ENCODE measurements at places on chromosomes 12 and 14.

DNA sequence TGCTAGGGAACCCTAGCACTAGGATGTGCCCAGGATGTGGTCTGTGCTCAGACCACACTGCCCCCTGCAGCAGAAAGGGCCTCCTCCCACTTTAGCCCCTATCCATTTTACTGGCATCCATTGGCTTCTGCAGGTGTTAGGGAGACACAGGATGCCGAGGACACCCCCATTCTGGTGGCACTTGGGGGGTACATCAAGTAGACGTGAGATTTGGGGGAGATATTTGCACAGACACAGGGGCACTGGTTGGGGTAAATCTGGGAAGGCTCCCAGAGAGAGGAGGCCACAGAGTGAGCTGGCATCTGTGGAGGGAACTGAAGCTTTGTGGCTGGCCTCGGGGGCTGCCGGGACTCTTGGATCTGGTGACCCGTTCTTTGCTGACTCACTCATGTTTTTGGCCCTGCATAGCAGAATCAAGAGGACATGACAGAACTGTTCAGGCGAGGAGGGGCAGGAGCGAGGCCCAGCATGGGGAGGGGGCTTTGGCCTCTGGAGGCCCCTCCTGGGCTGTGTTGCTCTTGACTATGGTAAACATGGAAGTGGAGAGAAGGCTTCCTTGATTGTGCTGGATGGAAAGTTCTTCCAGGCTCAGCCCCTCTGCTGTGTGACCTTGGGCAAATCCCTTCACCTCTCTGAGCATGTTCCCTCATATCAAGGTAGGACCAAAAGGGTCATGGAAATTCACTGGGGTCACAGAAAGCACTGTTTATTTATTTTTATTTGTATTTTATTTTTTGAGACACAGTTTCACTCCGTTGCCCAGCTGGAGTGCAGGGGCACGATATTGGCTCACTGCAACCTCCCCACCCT is 1.8 kb downstream of the PLBD2 start:
- no peak for DNase-seq

- no peak for DNase-seq
Observed at GRCh38 chr12:120010661-120011230, 21.7 kb downstream of the BICDL1 start.

DNA sequence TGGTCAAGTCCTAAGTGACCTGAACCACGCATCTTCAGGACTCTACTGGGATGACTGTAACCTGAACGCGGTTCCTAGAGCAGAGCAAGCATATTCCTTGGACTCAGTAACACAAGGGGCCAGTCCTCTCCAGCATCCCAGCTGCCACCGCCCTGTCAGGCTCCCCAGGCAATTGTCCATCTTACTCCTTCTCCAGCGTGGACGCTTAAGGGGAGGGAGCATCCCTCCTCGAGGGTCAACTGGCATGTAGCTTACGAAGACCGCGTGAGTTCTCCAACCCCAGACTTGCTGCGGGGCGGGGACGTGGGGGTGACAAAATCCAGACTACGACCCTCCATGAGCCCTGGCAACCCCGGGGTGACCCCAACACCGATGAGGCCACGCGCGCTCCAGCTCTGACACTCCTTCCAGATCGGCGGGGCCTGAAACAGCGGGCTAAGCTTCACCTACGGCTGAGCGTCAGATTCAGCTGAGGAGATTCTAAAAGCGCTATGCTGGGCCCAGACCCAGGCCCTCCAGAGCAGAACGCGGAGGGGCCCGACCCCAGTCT is 846 bp upstream of the MTHFD1 start:
- peak; percentile 29 for DNase-seq

DNA sequence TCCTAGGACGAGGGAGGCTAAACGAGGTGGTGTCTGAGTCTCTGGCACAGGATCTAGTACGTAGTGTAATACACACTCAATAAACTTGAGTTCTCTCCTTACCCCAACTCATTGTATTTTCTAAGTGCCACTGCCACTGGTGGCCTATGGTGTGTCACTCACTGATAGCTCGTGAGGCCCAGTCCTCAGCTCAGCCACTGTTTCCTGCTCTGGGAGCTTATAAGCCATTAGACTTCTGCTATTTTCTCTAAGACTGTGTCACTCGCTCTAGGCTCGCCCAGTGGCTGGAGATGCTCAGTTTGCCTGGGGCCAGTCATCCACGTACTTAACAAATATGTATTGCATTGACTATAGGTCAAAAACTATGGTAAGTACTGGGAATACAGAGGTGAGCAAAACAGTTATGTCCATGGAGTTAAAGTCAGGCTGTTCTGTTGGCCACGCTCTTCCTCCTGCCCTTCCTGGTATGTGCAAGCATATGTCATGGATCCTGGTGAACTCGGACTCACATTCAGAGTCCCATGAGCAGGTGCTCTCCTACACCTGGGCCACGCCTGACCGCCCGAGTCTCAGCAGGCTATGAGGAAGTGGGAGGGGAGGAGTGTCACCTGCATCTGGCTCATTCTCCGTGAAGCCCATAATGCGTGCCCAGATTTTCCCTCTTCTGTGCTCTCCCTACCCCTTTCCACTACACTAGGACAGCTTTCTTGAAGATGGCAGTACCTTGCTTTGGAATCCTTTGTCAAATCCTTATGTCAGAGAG is 41.6 kb downstream of the DEGS2 start:
- no peak for DNase-seq

DNA sequence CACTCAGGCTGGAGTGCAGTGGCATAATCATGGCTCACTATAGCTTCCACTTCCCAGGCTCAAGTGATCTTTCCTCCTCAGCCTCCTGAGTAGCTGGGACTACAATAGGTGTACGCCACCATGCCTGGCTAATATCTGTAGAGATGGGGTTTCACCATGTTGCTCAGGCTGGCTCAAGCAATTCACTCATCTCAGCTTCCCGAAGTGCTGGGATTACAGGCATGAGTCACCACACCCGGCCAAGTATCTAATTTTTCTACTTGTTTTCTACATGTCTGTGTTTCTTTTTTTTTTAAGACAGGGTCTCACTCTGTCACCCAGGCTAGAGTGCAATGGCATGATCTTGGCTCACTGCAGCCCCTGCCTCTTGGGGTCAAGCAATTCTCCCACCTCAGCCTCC is 119.7 kb upstream of the MED13L start:
- DNase-seq = no peak

DNA sequence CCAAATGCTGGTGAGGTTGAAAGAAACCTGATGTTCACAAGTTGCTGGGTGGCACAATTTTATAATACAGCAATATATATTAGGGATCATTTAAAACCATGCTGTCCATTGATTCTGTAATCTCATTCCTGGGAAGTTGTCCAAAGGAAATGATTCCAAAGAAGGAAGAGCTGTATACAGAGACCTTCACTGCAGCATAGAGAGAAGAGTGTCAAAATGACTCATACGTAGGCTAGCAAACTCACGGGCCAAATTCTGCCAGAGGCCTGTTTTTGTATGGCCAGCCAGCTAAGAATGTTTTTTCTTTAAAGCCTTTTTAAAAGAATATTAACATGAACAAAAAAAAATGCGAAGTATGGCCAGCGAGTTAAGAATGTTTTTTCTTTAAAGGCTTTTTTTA is 69.2 kb upstream of the MED13L start:
- DNase-seq = no peak

DNA sequence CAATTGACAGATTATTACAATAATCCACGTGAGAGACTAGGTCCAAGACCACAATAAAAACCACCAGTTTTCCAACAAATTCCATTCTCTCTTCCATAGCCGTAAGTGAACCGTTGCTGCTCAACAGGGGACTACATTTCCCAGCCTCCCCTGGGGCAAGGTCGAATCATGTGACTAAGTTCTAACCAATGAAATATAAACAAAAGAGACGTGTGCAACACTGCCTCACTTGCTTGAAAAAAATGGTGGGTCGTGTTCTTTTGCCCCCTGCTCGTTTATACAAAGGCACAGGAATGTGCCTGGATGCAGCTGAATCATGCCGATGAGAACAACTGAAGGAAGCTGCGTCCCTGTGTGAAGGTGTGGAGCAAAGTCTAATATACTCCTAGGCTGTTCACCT is 51.1 kb downstream of the HSPB8 start:
- no peak for DNase-seq

DNA sequence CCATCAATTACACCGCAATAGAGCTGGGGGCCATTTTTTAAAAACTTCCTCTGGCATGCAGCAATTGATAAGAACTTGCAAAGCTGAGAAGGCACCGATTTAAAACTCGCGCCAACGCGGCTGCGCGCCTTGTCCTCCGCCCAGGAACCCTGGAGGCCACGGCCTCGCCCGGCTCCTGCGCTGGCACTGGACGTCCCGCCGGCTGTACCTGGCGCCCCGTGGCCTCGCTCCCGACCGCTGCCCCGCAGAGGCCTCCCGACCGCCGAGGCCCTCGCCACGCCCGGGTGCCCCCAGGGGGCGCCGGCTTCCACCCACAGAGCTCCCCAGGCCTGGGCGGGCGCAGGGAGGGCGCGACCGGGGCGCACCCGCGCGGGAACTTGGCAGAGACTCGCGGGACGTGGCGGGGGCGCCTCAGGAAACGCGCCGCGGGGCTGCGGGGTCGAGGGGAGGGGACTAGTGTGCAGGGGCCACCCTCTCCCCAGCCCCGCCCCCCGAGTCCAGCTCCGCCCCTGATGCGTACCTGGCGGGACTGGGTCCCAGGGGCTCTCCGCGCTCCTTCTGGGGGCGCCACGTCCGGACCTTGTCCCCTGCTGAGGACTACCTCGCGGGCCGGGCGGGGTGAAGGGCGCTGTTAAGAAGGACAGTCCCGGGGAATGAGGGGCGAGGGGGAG is 65.7 kb downstream of the TNFAIP2 start:
- DNase-seq = no peak

GRCh38 chr12:88553941-88554658 is 26.2 kb downstream of the KITLG start:
- peak; percentile 94 for DNase-seq

- DNase-seq = no peak
Observed at GRCh38 chr12:11075642-11076041, 13.5 kb upstream of the TAS2R46 start.

- DNase-seq = no peak
Observed at GRCh38 chr12:6091786-6092566, 32.5 kb downstream of the VWF start.

DNA sequence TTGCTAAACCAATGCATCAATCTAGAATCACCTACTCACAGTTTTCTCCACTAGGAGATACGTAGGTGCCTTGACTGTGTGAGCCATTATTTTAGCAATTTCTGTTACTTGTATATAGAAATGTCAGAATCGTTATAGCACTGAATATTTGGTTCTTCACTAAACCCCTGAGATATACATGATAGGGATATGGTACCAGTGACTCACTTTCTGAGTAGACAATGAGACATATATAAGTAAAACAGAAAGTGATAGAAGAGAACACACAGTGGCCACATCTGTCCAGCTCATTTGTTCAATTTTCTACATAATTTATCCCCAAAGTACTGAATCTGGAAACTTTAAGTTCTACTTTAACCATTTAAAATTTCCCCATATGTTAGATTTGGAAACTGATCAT is 1505.5 kb upstream of the TMEM132C start:
- no peak for DNase-seq

- no peak for DNase-seq
Observed at GRCh38 chr12:19945559-19946435, 422.5 kb upstream of the PDE3A start.

DNA sequence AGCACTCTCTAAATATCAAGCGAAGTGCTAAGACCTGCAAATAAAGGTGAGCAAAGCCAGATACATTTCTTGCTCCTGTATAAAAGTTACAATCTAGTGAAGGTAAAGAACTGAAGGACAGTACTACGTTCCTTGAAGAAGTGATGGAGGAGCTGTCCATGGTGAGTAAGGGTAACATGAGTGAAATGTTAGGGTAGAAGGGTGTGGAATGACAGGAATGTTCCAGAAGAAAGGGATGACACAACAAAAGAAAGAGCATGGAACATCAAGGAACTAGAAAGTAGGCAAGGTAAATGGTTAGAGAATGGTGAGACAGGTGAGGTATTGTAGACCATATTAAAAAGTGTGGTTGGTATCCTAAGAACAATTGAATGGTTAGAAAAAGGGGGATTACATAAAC is 272.4 kb downstream of the ACSS3 start:
- no peak for DNase-seq

Data from SHP77 (cell line).